Activated CD8-positive, alpha-beta memory T cell treated with anti-CD3 and anti-CD28 coated beads, Interleukin-2, amount 10 ng/mL, durations not matched to agents 7 days and 5 days (primary cell): ENCODE measurements at places on chromosomes 16 and 17. TPM values are rescaled to one million over a fixed set of nuclear protein-coding genes. Genes with fewer than 3 reads are reported as not detected.

GRCh38 chr16:69874271-69874670 is 76.9 kb upstream of the CLEC18A start:
- H3K36me3 ChIP-seq: peaks cover 29% of the 10 kb centered on the region
- H3K4me3 ChIP-seq: no peak overlapping the region
- no peaks in the 10 kb centered on the region for H3K27me3 ChIP-seq
- H3K4me1 ChIP-seq: no peaks in the 10 kb centered on the region
- no peak for DNase-seq
- H3K27ac ChIP-seq: no peak overlapping the region

DNA sequence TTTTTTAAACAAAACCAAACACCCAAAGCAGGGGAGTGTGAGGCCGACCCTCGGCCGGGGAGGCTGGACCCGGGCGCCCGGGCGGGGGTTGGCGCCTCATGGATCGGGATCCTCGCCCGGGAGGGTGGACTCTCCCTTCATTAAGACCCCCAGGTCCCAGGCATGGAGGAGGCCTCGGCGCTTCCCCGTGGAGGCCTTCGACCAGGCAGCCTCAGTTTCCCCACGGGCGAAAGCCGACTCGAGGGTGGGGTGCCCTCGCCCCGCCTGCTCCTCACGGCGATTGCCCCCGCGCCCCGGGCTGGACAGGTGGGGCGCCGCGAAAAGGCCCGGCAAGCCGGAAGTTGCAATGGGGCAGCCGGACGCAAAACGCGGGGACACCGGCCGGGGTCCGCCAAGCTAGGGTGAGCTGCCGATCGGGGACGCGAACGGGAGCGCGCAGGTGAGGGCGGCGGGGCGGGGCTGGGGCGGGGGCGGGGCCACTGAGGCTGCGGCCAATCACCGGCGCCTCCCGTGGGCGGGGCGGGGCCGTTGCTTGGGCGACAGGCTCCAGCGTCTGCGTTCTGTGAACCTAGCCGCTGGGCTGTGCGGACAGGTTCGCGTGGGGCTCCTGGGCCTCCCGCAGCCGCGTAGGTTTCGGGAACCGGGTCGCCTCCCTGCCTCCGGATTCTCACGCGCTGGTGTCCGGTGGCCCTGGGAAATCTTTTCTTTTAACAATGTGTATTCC is 6.0 kb upstream of the ZNF205 start:
- peak overlapping the region; percentile 70 for H3K4me3 ChIP-seq
- no peaks in the 10 kb centered on the region for H3K36me3 ChIP-seq
- H3K4me1 ChIP-seq: peaks cover 18% of the 10 kb centered on the region

DNA sequence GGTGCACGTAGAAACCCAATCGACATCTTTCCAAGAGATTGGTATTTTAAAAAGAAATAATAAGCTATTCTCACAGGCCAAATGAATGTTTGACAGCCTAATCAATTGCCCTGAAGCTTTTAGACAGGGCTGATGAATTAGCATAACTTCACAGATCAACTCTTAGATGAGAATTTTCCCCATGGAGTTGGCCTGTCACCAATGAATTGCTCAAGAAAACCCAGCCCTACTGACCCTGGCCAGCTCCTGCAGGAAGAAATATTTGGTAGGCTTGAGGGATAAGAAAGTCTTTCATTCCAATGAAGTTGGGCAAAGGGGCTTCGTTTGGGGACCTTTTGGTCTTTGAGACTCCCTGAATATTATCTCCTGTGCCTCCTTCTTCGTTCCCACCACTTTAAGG is 23.4 kb upstream of the SEC14L1 start:
- H3K4me1 ChIP-seq: peaks cover 7% of the 10 kb centered on the region
- no peak for DNase-seq
- H3K36me3 ChIP-seq: no peaks in the 10 kb centered on the region
- no peak overlapping the region for H3K27ac ChIP-seq
- no peak overlapping the region for H3K4me3 ChIP-seq

- no peak for DNase-seq
- H3K27me3 ChIP-seq: peaks cover 39% of the 10 kb centered on the region
- H3K27ac ChIP-seq: no peak overlapping the region
- no peaks in the 10 kb centered on the region for H3K36me3 ChIP-seq
Measured at GRCh38 chr17:40883626-40884334, 1.3 kb downstream of the KRT20 start.

GRCh38 chr17:8720596-8720995 is 24.0 kb downstream of the CCDC42 start:
- DNase-seq: no peak
- no peak overlapping the region for H3K27ac ChIP-seq
- no peak overlapping the region for H3K4me3 ChIP-seq
- no peaks in the 10 kb centered on the region for H3K4me1 ChIP-seq
- peaks cover 2% of the 10 kb centered on the region for H3K27me3 ChIP-seq
- no peaks in the 10 kb centered on the region for H3K36me3 ChIP-seq

DNA sequence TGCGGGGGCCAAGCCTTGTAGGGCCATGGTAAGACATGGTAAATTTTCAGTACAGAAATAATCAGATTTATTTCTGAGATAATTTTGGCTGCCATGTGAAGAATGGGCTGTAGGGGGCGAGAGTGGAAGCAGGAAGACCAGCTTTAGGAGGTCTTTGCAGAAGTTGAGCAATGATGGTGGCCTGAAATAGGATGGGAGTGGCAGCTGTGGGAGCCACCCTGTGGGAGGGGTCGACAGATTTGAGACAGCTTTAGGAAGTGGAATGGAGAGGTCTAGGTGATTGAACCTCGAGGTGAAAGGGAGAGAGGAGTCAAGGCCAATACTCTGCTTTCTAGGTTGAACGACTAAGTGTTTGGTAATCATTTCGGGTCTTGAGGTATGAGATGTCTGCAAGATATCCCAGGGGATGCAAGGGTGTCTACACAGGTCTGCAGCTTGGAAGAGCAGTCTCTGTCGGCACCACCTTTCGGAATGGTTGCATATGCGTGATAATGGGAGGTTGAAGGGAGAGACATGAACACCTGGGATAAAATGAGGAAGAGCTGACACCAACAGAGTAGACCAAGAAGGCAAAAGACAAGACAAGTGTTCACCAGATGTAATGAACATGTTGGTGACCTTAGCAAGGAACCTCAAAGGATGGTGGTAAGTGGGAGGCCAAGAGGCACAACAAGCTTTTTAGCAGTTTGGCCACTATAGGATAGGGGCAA is 4.2 kb upstream of the ATXN7L3 start:
- no peak overlapping the region for H3K4me3 ChIP-seq
- H3K36me3 ChIP-seq: peaks cover 19% of the 10 kb centered on the region
- peak; percentile 80 for DNase-seq
- H3K4me1 ChIP-seq: peaks cover 33% of the 10 kb centered on the region
- peak overlapping the region; percentile 64 for H3K27ac ChIP-seq

KCTD11 gene
- 6.0 TPM for total RNA-seq

VPS35L gene
- 43.4 TPM for total RNA-seq

HOXB8 gene
- total RNA-seq: 1.4 TPM

SMPD3 gene
- 7.9 TPM for total RNA-seq

OR1A1 gene
- not detected for total RNA-seq
